ENCODE measurements at places on chromosomes 7 and 10. TPM values are rescaled to one million over a fixed set of nuclear protein-coding genes. Genes with fewer than 3 reads are reported as not detected.

DNA sequence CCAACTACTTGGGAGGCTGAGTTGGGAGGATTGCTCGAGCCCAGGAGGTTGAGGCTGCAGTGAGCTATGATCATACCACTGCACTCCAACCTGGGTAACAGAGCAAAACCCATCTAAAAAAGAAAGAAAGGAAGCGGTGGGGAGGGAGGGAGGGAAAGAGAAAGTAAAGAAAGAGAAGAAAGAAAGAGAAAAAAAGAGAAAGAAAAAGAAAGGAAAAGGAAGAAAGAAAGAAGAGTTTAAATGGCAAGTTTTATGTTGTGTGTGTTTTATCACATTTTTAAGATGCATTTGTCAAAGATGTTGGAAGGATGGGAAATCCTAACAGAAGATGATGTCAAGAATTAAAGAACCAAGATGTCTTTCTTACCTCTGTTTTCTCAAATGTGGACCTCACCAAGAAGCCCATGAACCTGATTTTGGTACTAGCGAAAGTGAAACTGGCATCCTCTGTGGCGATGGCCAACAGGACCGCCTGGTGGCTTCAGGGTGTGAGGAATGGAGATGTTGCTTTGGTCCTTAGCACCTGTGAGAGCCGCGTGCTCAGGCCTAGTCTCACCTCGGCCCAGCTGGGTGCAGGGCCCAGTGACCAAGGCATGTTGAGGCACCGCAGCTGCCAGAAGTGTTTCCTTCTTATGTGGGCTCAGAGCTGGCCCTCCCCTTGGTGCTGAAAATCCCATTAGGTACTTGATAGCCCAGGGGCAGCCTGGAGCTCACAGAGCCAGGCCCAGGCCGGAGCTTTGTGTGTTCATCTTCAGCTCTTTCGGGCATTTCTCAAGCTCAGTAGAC is 9.8 kb downstream of the UCMA start:
- DNase-seq, result no peak

GRCh38 chr10:106440767-106441166 is 723.7 kb downstream of the SORCS1 start:
- DNase-seq, result no peak

GRCh38 chr7:112144284-112145059 is 61.7 kb downstream of the DOCK4 start:
- no peak for DNase-seq

GRCh38 chr7:87877366-87878040 is 1.2 kb downstream of the DBF4 start:
- no peak for DNase-seq

DNA sequence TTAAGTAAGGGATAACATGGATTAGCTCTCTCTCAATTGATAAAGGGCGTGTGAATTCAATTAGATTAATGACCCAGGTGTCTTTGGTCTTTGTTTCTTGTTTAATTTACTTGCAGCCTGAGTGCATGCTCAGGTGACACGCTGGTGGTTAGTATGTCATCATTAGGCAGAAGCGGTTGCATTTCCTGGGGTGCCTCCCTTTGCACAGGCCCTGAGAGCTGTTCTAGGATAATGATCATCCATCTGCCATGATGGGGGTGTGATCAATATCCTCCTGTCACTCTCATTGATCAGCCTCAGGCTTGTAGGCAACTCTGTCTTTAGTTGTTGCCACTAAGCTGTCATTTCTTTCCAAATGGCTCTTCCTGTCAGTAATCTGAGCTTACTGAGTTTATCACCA is 99.6 kb upstream of the NPS start:
- DNase-seq, result no peak

DNA sequence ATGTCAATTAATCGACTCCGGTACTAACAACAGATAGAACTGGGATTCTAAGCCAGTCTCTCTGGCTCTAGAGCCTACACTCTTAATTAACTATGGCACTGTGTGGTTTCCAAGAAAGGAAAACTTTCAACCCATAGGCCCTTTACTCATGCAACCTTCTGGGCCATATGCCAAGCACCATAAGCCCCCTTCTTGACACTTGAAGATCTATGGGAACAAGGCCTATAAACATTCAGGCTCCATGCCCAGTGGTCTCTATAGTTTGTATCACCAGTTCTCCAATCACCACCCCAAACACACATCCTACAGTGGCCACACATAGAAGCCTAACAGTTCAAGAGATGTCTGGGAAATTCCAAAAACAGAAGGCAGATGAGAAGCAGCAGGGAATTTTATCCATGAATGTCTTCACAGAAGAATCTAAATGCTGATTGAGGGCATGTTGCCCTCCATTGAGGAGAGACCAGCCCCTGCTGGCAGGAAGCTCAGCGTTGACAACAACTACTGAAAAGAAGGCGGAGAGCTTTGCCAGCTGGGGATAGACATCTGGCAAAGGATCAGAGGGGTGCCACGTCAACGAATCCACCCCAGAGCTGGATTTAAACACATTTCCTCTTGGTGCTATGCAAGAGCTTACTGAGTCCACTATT is 64.4 kb downstream of the GRM3 start:
- DNase-seq, result no peak

- DNase-seq, result no peak
These were observed 22.8 kb downstream of the SGMS1 start for GRCh38 chr10:50600831-50601477.

GRCh38 chr10:15901889-15902288 is 41.6 kb upstream of the MINDY3 start:
- no peak for DNase-seq

DNA sequence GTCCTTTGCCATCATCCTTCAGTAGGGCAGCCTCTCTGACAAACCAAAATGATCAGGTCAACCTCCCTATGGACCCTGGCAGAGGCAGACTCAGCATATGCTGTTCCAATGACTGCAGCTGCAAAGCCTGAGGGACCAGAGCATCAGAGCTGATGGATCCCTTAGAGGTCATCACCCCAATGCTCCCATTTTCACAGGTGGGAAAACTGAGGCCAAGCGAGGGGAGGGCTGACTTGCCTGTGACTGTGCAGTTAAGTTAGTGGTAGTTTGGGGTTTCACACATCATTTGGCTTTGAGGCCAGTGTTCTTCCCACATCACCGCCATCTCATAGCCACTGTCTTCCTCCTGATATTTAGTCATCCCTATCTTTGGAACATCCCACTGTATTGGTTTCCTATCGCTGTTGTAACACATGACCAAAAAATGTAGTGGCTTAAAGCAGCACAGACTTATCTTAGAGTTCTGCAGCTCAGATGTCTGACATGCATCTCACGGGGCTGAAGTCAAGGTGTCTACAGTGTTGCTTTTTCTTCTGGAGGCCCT is 69.3 kb upstream of the PDZD8 start:
- DNase-seq, result no peak

DNA sequence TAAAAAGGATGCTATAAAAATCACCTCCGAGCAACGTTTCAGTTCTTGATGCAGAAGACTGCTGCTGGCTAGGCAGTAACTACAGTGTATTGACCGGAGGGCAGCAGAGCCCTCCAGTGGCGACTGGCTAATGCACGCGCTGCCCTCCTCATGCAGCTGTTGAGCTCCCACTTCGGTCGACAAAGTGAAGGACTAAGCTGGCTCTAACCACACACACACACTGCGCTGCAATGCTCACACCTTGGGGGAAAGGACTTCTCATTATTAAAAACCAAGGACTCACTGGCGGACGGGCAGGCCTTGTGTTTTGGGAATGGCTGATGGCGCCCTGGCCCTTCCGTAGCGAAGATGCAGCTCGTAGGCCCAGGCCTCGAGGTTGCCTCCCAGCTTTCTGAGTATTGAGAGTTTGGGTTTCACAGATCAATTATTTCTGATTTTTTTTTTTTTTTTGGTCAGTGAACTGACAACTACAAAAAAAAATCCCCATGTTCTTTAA is 120.9 kb upstream of the DIP2C start:
- DNase-seq, result no peak

GRCh38 chr7:117775801-117776200 is 97.4 kb downstream of the CTTNBP2 start:
- no peak for DNase-seq

GRCh38 chr7:17846935-17847334 is 93.4 kb downstream of the SNX13 start:
- DNase-seq, result no peak

GRCh38 chr7:112083776-112084355 is 122.3 kb downstream of the DOCK4 start:
- no peak for DNase-seq

GRCh38 chr7:80770675-80771081 is 132.2 kb downstream of the CD36 start:
- no peak for DNase-seq

Gene CALML3
- not detected for total RNA-seq

Gene RAB18
- total RNA-seq, result 21.9 TPM

Gene BEND7
- 4.1 TPM for total RNA-seq

Gene POT1
- total RNA-seq, result 11.5 TPM

Gene CTAGE4
- 1.4 TPM for total RNA-seq

Gene PNLIPRP2
- not detected for total RNA-seq

All from liver (tissue), 10 donors.